ENCODE measurements at places on chromosomes 5 and 9.

DNA sequence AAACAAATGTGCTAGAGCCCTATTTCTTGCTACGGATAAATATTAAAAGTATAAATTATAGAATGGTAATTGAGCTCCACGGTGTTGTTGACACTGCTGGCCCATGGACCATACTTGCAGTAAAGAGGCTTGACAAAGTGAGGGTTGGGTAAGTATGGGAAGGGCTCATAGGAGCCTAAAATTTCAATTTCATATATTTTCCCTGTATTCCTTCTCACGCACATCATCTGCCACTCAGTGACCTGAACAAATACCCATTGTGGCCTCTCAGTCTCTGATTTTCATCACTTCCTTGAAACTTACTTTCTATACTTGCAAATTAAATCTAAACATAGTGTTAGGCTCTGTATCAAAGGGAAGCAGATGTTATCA lies 116.5 kb downstream of the PIK3R1 start:
- DNase-seq: no peak

- no peak for DNase-seq
Observed at GRCh38 chr5:74679966-74680365, 5.1 kb upstream of the HEXB start.

- DNase-seq: peak; percentile 63
Observed at GRCh38 chr9:128254855-128255759, 20.7 kb downstream of the GOLGA2 start.

- no peak for DNase-seq
Observed at GRCh38 chr9:135098400-135099105, 11.1 kb downstream of the OLFM1 start.

GRCh38 chr9:121294866-121295661 lies 27.1 kb downstream of the GSN start:
- DNase-seq: no peak

Data from Peyer's patch (tissue), 4 donors.